Cerebellum (tissue), 4 donors: ENCODE measurements at places on chromosomes 16 and 17. TPM values are rescaled to one million over a fixed set of nuclear protein-coding genes. Genes with fewer than 3 reads are reported as not detected.

The ACSM2A gene
- total RNA-seq, result not detected

DNA sequence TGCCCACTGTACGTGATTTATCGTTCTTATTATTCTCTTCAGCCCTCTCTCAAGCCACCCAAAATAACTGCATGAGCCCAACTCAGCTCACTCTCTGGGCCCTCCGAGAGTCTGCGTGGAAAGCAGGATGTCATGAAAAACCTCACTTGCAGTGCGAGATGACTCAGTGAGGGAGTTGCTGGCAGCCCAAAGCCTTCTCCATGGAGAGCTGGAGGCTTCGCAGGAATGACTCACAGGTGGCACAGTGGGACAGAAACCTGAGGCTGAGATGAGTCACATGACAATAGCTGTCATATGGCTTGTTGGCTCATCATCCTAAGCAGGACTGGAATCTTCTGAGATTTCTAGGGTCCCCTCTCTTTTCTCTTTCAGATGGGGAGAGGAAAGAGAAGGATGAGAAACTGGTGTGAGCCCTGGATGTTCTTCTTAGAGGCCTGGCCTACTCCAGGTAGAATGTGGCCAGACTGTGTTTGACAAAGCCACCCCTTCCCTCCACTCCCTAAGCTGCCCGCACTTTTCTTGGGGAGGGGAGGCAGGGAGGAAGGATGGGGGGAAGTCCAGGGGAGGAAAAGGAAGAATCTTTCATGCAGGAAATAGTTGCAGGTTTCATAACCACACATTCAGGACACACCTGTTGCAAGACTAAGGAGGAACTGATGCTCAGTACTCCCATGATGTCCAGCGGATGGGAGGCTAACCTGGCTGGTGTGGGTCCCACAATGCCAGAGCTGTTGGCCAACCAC is 160.6 kb upstream of the RPL38 start:
- DNase-seq, result peak; percentile 90

- DNase-seq, result no peak
Measured at GRCh38 chr17:28398280-28398981, 7.6 kb downstream of the SLC46A1 start.

DNA sequence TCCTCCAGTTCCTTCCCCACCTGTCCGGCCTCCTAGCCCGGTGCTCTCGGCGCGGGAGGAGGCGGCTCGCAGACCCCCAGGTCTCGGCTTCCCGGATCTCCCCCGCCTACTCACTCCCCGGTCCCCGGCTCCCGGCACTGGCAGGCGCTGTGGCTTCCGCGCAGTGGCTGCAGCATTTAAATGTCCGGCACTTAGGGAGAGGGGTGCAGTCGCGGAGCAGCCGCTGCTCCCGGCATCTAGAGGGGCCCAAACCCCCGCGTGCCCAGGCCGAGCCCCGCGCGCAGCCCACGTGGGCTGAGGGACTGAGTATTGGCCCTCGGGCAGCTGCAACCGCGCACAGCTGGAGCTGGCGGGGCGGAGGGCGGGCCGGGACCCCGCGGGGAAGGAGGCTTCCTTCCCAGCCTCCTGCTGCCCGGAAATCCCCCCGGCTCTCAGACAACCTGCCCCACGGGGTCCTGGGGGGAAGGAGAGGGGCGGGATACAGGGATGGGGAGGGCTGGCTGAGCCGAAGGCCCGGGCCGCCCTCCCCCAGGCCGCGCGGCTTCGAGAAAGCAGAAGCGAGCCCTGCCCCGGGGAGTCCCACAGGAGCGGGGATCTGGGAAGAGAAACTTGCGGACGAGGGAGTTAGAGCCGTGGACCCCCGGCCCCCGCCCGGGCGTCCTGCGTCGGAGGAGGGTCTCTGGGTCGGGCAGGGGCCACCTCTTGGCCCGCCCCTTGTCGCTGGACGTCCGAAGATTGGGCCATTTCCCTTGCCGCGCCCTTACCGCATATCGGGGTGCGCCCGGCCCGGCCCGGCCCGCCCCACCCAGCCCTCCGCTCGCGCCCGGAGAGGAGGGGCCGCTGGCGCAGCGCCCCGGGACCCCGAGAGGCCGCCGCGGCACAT is at the start of gene MMP25:
MMP25 (plus strand) TSS at position 804 of the 883 bp plus-strand sequence. CDS start 357 bp downstream, outside the sequence.
- no peak for DNase-seq

- DNase-seq, result no peak
Measured at GRCh38 chr16:84467256-84467655, 37.2 kb downstream of the MEAK7 start.

GRCh38 chr17:3276126-3276525 is 22.0 kb downstream of the OR3A1 start:
- DNase-seq, result no peak

DNA sequence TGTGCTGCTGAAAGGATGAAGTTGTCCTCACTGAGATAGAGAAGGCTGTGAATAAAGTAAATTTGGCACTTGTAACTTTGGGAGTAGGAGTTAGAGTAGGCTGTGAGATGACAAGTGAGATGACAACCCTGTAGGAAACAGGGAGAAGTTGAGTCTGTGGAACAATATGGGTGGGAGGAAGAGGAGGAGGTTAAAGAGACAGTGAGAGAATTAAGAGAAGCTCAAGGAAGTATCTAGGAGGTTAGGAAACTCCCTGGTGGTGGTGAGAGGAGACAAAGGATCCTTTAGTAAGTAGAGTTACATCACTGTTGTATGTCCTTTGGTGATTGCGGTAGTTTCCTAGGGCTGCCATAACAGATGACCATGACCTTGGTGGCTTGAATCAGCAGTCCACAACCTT is 10.7 kb upstream of the HSD17B2 start:
- no peak for DNase-seq
